ENCODE measurements at places on chromosomes 7 and 10.

GRCh38 chr7:39605087-39605486, 18.3 kb upstream of the RALA start:
- no peak for DNase-seq

GRCh38 chr7:125126376-125126775, 196.8 kb upstream of the POT1 start:
- no peak for DNase-seq

GRCh38 chr10:94983555-94983954, 45.1 kb downstream of the CYP2C9 start:
- DNase-seq = no peak

- no peak for DNase-seq
Observed at GRCh38 chr7:491292-491957, 28.2 kb downstream of the PDGFA start.

DNA sequence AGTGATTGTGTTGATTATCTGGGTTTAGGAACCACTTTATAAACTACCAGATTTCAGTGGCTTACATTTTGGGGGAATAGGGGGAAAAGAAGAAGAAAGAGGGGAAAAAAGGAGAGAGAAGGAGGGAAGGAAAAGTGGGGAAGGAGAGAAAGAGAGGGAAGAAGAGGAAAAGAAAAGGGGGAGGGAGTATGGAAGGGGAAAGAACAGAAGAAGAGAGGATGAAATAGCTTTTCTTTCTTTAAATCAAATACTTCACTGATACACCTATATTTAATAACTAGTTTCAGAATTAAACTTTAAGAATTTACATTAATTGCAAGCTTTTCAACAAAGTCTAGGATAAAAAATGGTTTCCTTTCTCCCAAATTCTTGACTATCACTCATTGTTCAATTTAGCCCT, 289.6 kb downstream of the SDHAF3 start:
- no peak for DNase-seq

DNA sequence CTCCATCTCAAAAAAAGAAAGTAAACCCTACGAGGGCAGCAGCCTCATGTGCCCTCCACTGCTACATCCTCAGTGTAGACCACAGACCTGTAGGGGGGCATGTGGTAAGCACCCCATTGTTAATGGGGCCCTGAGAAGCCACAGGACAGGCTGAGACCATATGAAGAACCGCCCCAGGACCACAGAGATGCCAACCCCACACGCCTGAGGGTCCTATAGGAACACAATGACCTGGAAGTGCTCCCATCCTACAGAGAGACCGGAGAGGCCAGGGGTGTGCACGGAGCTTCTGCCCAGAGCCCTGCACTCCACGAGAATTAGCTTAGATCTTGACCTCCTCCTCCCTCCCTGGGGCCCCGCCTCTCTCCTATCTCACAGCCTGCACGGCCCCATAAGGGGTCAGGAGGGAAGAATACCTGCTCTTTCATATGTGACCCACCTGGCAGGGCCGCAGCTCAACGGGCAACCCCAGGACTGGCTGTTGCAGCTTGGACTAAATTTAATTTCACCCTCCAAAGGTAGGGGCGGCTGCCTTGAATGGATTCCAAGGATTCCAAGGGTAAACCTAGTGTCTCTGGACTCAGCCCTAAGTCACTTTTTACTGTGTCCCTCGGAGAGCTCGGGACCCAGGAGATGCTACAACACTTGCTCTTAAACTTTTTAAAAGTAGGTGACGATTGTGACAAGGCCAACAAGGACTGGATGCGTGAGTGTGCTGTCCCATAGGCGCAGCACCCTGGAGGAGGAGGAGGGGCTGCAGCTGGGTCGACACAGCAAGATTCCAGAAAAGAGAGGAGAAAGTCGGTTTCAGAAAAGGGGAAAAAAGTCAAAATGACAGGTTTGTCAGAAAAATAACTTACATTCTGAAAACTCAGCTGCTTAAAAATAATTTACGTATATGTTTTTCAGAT, 24.2 kb downstream of the PRKAG2 start:
- no peak for DNase-seq

DNA sequence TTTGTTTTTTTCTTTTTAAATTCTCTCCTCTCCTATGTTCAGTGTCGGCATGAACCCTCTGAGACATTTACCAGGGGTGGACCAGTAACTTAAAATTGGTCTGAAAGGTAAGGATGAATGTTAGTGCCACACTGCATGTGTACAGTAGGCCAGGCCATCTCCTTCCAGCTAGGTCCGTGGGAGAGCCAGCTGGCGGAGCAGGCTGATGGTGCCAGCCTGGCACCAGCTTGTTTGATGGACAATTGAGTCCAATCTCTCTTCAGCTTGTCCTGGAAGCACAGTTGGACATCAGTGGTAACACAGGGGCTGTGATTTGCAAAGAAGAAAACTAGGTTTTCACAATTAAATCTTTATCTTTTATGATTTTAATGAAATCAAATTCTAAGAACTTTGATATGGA, 136.5 kb downstream of the CNNM2 start:
- DNase-seq = no peak

DNA sequence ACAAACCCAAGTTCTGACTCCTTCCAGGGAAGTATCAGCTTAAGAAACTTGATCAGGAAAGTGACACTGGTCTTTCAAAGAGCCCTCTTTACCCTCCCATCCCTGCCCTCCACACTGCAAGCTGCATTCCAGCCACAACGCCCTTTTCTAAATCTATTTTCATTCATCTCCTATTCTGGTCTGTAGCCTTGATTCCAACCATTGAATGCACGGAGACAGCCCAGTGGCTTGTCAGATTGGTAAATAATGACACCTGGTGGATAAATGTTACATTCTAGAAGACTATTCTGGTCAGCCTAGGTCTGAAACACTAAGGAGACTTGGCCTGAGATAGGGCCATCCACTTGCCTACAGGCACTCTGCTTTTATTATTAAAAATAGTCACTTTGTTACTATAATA, 20.9 kb downstream of the MORN4 start:
- no peak for DNase-seq

- DNase-seq = no peak
Observed at GRCh38 chr10:103855424-103855823, at the start of gene SH3PXD2A. Gene SH3PXD2A, minus strand, starts transcription at chr10:103855576. Its CDS starts 310 bp downstream, at chr10:103855266.

DNA sequence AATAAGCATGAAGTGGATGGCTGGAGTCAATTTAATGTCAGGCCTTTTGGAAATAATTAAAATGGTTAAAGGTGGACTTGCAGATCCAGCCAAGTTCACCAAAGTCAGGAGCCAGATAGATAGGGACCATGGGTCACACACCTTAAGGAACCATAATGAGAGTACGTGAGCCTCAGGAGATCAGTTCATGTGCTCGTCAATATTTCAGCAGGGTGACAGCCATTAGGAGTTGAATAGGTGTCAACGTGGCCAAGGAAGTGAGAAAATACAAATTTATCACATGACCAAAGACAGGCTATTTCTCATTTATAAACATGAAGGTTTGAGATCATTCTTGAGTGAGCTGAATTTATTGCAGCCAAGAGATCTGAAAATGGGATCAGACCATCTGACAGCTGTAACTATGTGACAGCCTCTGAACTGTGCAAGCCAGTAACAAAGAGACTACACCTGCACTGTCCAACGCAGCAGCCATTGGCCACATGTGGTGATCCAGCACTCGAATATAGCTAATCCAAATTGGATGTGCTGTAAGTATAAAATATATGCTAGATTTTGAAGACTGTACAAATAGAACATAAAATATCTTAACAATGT, 249.7 kb upstream of the PTN start:
- no peak for DNase-seq

DNA sequence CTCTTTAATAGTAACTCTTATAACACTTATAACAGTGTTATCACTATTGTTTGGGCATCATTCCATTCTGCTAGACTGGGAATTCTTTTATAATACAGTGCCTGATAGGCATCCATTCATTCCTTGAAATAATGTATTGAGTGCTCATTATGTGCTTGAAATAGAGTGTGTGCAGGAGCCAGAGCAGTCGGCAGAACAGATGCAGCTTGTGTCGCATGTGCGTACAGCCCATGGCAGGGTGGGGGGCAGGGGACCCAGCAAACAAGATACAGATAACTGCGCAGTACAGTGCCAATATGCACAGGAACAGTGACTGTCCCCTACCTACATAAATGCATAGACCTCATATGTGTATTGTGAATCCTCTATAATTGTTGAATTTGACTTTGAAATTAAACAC, 99.3 kb downstream of the KAT6B start:
- no peak for DNase-seq

GRCh38 chr7:94375691-94376090, 19.0 kb upstream of the COL1A2 start:
- DNase-seq = no peak

- no peak for DNase-seq
Observed at GRCh38 chr10:23742368-23742767, 303.5 kb downstream of the OTUD1 start.

GRCh38 chr10:124648131-124648475, 96.1 kb downstream of the FAM53B start:
- no peak for DNase-seq

GRCh38 chr7:150978126-150978789, at the start of gene KCNH2:
Gene KCNH2, minus strand, starts transcription at chr7:150978321. Its CDS starts 408 bp downstream, at chr7:150977913.
- no peak for DNase-seq

- no peak for DNase-seq
Observed at GRCh38 chr10:22481687-22482539, 136.6 kb downstream of the SPAG6 start.

- DNase-seq = no peak
Observed at GRCh38 chr10:19835952-19836351, 19.7 kb downstream of the PLXDC2 start.

DNA sequence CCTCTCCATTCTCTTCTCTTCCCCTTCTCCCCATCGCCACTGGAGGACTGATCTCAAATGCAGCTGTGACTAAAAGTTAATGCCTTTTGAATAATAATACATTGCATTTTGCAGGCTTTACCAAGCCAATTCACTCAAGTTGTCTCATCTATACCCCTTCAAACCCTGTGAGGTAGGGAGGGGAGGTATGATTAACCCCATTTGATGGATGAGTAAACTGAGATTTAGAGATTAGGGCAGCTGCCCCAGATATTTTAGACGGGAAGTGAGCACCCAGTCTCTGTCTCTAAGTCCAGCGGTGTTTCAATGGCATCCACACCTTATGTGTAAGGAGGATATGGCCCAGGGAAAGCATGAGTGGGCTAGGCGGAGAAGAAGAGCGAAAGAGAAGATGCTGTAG, 1.1 kb downstream of the CPA5 start:
- no peak for DNase-seq

- no peak for DNase-seq
Observed at GRCh38 chr7:126803060-126803665, 449.6 kb downstream of the GRM8 start.

- DNase-seq = no peak
Observed at GRCh38 chr7:151056666-151057505, 811 bp downstream of the CDK5 start.

DNA sequence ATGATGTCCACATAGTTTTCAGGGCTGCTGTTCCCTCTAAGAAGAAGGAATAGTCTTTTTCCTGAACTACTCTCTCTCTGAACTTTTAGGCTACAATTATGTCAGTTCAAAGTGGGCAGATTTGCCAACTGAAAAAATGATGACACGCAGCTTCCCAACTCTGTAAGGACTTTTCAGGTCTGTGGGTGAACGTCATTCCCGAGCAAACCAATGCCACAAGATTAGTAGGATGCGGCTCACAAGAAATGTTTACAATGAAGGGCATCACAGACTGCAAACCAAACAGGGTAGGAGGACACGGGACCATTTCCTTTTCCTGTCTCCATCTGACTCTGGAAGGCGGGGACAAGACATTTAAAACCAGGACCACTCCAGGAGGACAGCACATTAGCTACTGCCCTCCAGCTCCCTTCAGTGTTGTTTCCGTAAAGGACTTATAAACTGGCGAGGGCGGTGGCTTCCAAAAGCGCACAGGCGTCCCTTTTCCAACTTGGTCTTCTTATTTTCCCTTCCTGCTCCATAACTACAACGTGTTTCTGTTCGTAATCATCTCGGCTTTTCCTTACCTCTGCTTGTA, 539 bp upstream of the MKLN1 start:
- no peak for DNase-seq

GRCh38 chr7:120395526-120396019, 122.6 kb downstream of the KCND2 start:
- DNase-seq = no peak

DNA sequence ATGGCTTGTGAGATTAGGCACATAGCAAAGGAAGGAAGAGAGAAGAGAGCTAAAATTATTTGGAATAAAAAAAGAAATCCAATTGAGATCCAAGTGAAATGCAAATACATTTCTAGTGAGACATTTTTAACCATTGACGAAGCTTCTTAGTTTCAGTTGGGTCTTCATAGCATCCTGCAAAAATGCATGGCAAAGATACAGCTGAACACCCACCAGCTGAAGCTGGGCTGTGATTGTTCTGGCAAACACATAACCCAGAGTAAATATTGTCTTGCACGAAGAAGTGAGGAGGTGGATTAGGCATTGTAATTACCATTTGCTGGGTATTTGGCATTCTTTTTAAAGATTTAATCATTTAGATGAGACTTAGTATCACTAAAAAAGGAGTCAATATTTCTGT, 409.4 kb downstream of the GRM8 start:
- no peak for DNase-seq

DNA sequence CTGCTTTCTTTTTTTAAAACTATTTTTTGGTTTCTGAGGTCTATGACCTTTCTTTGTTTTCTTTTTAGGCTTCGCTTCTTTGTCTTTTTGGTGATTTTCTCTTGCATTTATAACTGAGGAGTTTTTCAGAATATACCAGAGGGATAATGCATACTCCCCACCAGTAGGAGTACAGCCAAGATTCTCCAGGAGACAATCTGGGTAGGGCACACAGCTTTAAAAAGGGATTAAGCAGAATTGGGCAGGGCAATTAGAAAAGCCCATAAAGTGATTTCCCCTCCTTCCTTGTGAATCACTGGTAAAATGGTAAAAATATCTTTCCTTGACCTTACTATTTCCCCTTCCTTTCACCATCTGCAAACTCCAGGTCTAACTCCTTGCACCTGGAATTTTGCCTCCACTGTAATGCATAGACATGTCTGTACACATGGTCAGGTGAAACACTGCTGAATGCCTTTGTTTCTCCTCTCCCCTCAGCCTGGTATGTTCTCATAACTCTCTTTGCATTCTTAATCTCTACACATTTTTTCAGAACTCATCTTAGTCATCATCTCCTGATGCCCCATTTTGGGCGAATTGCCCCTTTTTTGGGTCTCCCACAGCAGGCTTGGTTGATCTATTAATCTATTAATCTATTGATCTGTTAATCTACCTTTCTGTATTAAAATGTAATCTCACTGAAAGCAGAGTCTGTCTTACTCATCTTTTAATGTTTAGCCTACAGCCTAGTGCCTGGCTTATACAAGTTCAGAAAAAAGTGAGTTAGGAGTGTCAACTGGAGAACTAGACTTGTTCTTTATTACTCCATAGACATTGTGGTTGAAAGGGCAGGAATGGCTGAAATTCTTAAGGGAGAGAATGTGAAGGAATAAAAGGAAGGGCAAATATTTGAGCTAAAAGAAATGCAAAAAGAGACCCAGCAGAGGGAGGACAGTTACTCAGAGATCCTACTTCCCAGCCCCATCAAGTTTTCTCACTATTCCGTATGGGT, 64.6 kb downstream of the MDFIC start:
- DNase-seq = no peak
